Suprapubic skin (tissue), 4 donors: ENCODE measurements at places on chromosomes 4 and X.

DNA sequence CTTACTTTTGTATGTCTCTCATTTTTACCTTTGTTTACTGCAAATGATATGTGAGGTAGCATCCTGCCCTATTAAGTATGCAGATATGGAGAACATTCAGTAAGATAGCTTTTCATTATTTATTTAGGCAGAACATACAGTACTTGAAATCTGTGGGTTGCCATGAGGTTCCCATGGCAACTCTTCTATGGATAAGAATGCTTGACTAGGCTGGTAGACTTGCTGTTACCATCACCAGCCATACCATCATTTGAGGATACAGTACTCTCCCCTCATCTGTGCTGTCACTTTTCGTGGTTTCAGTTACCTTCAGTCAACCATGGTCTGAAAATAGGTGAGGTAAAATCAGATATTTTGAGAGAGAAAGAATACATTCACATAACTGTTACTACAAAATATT is 56.7 kb downstream of the NAF1 start:
- no peak for DNase-seq

GRCh38 chr4:525660-526059 is 26.6 kb downstream of the PIGG start:
- no peak for DNase-seq

- no peak for DNase-seq
Observed at GRCh38 chrX:39112143-39112542, 310.9 kb downstream of the MID1IP1 start.

- DNase-seq = no peak
Observed at GRCh38 chrX:76453737-76454406, 26.4 kb downstream of the MAGEE1 start.

DNA sequence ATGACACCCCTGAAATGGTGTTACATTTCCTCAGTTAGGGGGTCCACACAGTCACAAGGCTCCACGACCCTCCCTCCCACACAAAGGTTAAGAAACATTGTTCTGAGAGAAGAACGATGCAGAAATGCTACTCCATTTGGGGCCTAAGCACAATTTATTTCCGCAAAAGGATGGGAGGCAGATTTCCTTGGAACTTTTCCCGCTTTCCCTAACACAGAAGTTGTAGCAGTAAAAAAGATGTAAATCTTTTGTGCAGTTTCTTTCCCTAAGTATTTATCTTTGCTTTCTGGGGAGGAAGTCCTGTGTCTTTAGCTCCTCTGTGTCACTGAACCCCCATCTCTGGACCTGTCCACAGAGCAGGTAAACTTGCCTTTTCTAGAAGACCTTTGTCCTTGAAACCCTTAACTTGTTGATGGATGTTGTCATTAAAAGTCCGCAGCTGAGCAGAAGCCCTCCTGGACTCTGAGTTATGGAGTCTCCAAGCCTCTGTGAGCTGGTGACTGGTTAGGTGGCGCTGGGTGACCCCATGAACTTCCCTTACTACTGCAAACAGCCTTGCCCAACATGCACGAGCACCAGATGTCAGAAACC is 67.2 kb upstream of the SHISA3 start:
- DNase-seq = no peak

- DNase-seq = no peak
Observed at GRCh38 chr4:20288047-20288650, 36.4 kb downstream of the SLIT2 start.

DNA sequence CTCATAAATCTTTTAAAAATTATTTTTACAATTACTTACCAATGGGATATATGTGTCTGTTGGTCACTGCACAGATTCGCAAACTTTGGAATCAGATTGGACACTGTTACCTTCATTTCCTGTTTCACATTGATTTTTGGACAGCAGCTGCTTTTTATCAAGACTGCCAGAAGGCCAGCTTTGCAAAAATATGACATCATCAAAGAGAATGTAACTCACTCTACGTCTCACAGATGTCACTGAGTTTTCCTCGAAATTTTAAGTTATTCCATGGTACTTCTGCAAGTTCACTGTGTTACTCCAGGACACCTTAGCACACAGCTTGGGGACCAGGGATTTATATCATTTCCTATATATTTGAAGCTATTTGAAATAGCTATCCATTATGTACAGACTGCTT is 31.8 kb upstream of the MAGEB2 start:
- DNase-seq = no peak
